ENCODE measurements at places on chromosomes 2 and 18. TPM values are rescaled to one million over a fixed set of nuclear protein-coding genes. Genes with fewer than 3 reads are reported as not detected.

- no peak for DNase-seq
Measured at GRCh38 chr2:18136881-18137475, 258.5 kb downstream of the KCNS3 start.

Gene RGPD3
- 0.34 TPM for polyA plus RNA-seq

DNA sequence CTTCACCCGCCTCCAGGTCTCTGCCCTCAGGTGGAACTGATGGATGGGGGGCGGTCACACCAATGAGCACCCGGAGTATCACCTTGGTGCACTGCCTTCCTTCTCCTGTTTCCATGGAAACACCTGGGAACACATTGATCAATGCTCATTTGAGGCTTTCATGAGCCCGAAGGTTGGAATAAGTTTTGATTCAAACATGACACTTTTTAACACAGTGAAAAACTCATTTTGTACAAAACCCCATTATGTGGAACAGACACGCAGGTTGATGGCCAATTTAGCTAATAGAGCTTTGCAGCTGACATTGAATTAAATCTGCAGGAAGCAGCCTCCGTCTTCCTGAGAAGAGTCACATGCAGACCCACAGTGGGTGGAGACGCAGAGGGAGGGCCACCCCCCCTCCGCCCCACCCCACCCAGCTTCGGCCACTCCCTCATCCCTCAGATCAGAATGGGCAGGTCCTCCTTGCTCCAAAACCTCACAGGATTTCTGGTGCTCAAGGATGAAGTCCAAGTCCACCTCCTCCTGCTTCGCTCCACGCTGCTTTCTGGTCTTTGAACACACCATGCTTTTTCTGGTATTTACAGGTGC lies 96.0 kb upstream of the MYCN start:
- no peak for DNase-seq

DNA sequence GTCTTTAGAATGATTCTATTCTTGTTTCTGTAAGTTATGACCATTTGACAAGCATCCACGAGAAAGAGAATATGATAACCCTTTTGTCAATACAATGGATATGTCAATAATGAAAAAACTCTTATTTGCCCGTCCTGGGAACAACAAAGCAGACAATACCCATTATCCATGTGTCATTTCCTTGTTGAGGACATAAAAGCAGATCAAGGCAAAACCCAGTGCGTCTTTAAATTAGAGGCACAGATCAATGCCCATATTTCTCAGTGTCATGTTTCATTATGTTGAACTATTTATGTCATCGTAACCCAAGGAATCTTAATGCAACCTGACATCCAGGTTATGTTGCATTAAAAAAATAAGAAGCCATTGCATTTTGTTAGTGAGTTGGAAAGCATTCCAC lies 365.0 kb upstream of the CELF4 start:
- no peak for DNase-seq

Gene DPP10
- polyA plus RNA-seq, result 12.1 TPM

Data from renal pelvis (tissue), 12 donors.